ENCODE measurements at places on chromosomes 6 and 20. TPM values are rescaled to one million over a fixed set of nuclear protein-coding genes. Genes with fewer than 3 reads are reported as not detected.
A peak's percentile ranks its signal among the peaks of the same experiment; 100 is the strongest.

DNA sequence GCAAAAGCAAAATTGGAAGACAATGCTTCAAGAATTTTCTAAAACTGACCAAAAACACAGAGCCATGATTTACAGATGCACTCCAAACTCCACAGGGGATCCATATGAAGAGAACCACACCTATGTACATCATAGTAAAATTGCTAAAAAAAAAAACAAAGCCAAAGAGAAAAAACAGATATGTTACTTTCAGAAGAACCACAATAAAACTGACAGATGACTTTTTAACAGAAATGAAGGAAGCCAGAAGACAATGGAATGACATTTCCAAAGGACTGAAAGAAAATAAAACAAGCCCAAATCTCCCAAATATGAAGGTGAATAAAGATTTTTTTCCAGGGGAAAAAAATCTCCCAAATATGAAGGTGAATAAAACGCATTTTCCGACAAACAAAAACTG is 17.5 kb downstream of the TRERF1 start:
- H3K36me3 ChIP-seq: peaks cover 25% of the 10 kb centered on the region
- DNase-seq: no peak
- no peaks in the 10 kb centered on the region for H3K4me1 ChIP-seq
- H3K27ac ChIP-seq: no peak overlapping the region

- H3K4me1 ChIP-seq: peaks cover 19% of the 10 kb centered on the region
- H3K36me3 ChIP-seq: no peaks in the 10 kb centered on the region
- DNase-seq: no peak
- H3K27ac ChIP-seq: no peak overlapping the region
These were observed 5.2 kb downstream of the KIAA0408 start for GRCh38 chr6:127453845-127454619.

- DNase-seq: no peak
- H3K27me3 ChIP-seq: peaks cover 15% of the 10 kb centered on the region
- H3K4me1 ChIP-seq: peaks cover 14% of the 10 kb centered on the region
- no peak overlapping the region for H3K27ac ChIP-seq
- H3K36me3 ChIP-seq: no peaks in the 10 kb centered on the region
These were observed 891 bp upstream of the GHRH start for GRCh38 chr20:37262505-37262904.

- no peak overlapping the region for H3K4me3 ChIP-seq
- no peaks in the 10 kb centered on the region for H3K27me3 ChIP-seq
- DNase-seq: no peak
These were observed 110.9 kb downstream of the ZFAND3 start for GRCh38 chr6:37930288-37930971.

DNA sequence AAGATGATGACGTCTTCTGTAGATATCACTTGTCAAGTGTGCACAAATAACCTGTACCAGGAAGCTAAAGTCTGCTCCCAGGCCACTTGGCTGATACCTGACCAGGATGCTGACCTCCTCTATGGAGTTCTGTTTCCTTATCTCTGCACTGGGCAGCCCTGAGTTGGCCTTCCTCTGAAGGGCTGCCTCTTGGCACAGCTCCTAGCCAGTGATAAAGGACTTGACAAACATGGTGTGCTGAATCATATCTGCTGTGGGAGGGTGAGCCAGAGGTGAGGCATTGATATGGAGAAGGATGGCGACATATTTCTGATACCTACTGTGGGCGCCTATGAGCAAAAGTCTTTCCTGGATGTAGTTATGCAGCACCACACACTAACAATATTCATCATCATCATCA is 32.8 kb upstream of the FOXA2 start:
- H3K4me3 ChIP-seq: no peak overlapping the region
- no peaks in the 10 kb centered on the region for H3K36me3 ChIP-seq
- no peak overlapping the region for H3K27ac ChIP-seq
- peak; percentile 34 for DNase-seq
- H3K4me1 ChIP-seq: no peaks in the 10 kb centered on the region
- H3K27me3 ChIP-seq: peaks cover 55% of the 10 kb centered on the region

DNA sequence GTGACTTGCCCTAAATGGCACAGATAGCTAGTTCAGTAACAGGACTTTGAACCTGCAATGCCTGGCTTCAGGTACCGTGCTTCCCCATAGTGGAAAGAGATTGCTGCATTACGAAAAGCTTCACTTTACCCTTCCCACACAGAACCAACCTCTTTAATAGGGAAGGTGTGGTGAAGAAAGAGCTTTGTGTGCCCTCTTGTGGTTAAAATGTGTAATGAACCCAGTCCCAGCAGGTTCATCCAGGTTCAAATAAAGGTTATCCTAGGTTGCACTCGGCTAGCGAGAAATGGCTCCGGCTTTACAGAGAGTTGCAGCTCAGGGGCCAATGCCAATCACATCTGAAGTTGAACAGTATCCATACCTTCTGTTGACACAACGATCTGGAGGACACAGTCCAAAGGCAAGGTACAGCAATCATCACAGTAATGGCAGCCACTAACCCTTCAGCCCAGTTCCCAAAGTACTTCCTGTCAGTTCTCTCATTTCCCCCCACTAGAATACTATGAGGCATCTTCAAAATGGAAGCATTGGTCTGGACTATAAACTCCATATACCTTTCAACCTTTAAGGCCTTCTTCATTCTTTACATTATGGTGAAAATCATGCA is 3.0 kb downstream of the DEFB115 start:
- DNase-seq: peak; percentile 49
- H3K27me3 ChIP-seq: no peaks in the 10 kb centered on the region
- no peaks in the 10 kb centered on the region for H3K4me1 ChIP-seq
- H3K36me3 ChIP-seq: no peaks in the 10 kb centered on the region

DNA sequence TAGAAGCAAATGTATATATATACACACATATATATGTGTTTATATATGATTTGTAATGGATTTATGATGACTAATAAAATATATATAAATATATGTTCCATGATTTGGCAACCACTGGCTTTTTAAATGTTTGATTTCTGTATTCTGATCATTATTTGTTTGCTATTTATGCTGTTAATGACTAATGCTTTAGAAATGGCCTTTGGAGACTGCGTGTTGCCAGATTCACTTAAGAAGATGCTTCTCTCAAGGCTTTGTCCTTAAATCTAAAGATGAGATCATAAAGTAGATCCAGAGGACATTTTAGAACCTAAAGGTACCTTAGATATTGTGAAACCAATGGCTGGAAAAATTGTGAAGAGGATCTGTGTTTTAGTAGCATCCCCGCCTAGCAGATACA is 116.0 kb upstream of the SUPT3H start:
- H3K36me3 ChIP-seq: peaks cover 15% of the 10 kb centered on the region
- H3K27me3 ChIP-seq: no peaks in the 10 kb centered on the region
- no peak overlapping the region for H3K4me3 ChIP-seq
- peak overlapping the region; percentile 66 for H3K27ac ChIP-seq
- peaks cover 13% of the 10 kb centered on the region for H3K4me1 ChIP-seq
- peak; percentile 87 for DNase-seq

DNA sequence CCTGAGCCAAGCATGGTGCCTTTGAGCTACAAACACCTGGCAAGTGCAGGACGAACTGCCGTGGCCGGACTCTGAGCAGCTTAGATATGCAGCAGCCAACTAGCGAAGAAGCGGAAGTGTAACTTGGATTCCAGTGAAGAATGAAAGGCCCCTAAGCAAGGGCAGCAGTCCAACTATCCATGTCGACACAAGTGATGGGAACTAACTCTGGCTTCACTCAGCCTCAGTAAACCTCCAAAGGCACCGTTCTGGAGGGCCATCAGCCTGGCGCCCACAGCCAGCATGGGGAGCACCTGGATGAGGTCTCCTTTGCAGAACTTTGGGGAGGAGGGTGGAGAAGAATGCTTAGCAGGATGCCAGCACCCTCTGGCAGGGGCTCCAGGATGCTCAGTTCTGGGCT is 78.4 kb upstream of the MLN start:
- no peak for DNase-seq
- no peak overlapping the region for H3K27ac ChIP-seq
- H3K36me3 ChIP-seq: no peaks in the 10 kb centered on the region
- no peak overlapping the region for H3K4me3 ChIP-seq

DNA sequence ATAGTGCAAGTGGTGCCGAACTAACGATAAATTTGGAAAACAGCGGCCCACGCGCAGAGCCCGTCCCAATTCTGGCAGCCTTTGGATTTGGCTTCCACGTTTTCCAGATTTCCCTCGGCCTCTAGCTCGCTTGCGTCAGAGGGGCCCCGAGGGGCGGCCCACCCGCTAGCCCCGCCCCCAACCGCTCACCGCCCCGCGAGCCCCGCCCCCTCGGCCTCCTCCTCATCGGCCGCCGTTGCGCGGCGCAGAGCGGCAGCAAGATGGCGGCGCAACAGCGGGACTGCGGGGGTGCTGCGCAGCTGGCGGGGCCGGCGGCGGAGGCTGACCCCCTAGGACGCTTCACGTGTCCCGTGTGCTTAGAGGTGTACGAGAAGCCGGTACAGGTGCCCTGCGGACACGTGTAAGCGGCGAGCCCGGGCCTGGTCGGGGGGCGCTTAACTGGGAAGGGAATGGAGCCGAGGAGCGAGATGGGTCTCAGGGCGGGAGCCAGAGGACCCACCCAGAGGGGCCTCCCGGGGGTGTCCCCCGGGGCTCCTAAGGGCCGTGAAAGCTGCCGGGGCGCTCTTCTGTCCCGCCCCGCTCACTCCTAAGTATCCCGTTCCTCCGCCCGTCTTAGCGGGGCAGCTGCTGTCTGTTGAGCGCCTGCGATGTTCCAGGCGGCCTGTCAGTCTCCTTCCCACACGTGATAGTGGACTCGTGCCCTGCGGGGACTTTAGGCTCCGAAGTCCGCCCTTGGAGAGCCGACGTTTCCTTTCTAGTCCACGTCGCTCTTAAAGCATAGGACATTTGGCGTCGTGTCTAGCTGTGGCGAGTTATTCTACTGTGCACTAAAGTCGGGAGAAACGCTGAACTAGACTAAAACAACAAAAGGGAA is at the start of gene RNF114:
Gene RNF114, plus strand, starts transcription at position 245 of the 874 bp plus-strand sequence. Its CDS starts 16 bp downstream, at position 261.
- peaks cover 21% of the 10 kb centered on the region for H3K36me3 ChIP-seq
- peak within 1 kb of the TSS; percentile 4 for H3K27ac ChIP-seq
- H3K4me1 ChIP-seq: peaks cover 17% of the 10 kb centered on the region
- peak; percentile 97 for DNase-seq
- H3K4me3 ChIP-seq: peak within 1 kb of the TSS; percentile 91

The KIAA1755 gene
- 0.44 TPM for total RNA-seq

The MAN1A1 gene
- 19.0 TPM for total RNA-seq

The TCP11 gene
- total RNA-seq: 1.7 TPM

The CST7 gene
- not detected for total RNA-seq

The GJA1 gene
- total RNA-seq: 14.0 TPM

All from PC-3 (cell line).